ENCODE measurements at places on chromosomes 4 and X.

DNA sequence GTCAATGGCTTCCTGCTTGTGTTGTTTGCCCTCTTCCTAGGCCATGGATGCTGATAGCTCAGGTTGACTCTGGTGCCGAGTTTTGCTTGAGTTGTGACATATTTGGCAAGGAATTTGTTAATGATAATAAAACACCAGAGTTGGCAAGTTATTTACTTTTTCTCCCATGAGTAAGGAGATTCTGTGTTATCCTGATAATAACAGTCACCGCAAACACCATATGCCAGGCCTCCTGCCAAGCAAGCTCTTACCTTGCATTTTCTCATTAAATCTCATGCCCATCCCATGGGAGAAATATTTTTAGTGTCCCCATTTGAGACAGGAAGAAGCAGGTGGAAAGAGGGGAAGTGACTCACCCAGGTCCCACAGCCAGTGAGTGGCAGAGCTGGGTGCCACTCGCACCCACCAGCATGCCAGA, 67.4 kb upstream of the CLCN4 start:
- DNase-seq = no peak

GRCh38 chrX:124125471-124125870, 164.0 kb downstream of the STAG2 start:
- no peak for DNase-seq

GRCh38 chr4:7253341-7253700, 61.0 kb downstream of the SORCS2 start:
- no peak for DNase-seq

GRCh38 chr4:749698-750666, 44.4 kb downstream of the PCGF3 start:
- no peak for DNase-seq

GRCh38 chr4:1862055-1862911, 6.3 kb upstream of the LETM1 start:
- peak; percentile 29 for DNase-seq

GRCh38 chrX:21355831-21356230, 18.4 kb upstream of the CNKSR2 start:
- DNase-seq = no peak

- no peak for DNase-seq
These were observed 16.6 kb upstream of the UBE2D3 start for GRCh38 chr4:102843938-102844337.

DNA sequence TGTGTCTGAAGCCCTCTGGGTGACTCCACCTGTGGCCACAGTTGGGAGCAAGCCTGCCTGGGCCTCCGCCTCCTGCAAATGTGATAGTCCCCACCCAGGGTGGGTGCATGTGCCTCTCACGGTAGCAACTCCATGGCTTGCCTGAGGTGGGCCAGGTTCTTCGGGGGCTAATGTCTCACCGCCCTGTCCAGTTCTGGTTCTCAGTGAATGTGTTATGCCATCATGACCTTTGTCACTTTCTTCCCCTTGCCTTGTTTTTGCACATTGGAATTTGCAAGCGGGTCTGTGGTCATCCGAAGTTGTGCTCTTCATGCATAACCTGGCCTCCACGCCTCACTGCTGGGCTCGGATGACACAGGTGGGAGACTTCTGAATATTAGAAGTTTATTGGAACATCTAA, 39.7 kb downstream of the SHROOM2 start:
- no peak for DNase-seq

GRCh38 chrX:12672367-12673106, 118.7 kb upstream of the PRPS2 start:
- no peak for DNase-seq

GRCh38 chr4:25449270-25449669, 72.2 kb downstream of the ANAPC4 start:
- DNase-seq = no peak

- DNase-seq = no peak
These were observed 235.6 kb upstream of the JADE1 start for GRCh38 chr4:128573781-128574508.

DNA sequence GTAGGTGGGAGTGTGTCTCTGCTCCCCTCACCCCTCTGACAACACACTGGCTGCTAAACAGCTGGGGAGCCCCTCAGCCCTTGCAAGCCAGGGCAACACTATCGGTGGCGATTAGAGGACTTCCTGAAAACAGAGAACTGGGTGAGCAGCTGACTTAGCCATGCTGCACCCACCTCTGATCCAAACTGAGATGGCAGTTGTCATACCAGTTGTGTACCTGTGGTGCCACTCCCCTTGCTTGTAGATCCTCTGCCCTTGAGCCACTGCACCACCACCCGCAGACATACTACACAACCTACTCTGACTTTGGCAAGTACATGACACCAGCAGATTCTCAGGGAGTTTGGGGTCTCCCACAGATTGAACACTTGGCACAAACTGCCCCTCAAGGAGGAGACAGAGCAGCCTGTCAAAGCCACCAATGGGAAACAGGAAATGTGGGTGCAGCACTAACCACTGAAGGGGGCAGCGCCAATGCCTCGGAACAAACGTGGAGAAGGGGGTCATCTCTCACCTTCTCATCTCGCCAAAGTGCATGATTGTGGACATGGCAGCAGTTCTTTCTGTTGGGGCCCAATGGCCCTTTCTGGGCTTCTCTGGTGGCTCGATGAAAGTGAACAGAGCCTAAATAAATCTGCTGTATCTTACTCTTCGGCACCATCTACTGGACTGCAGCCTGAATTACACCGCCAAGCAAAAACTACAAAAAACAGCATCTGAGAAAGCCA, 119.8 kb downstream of the NEK1 start:
- peak; percentile 4 for DNase-seq

GRCh38 chrX:154775419-154776349, 13.0 kb downstream of the DKC1 start:
- DNase-seq = no peak

GRCh38 chrX:11787564-11787963, 29.5 kb downstream of the MSL3 start:
- peak; percentile 80 for DNase-seq

- DNase-seq = no peak
These were observed 8.1 kb upstream of the HPF1 start for GRCh38 chr4:169765835-169766234.

DNA sequence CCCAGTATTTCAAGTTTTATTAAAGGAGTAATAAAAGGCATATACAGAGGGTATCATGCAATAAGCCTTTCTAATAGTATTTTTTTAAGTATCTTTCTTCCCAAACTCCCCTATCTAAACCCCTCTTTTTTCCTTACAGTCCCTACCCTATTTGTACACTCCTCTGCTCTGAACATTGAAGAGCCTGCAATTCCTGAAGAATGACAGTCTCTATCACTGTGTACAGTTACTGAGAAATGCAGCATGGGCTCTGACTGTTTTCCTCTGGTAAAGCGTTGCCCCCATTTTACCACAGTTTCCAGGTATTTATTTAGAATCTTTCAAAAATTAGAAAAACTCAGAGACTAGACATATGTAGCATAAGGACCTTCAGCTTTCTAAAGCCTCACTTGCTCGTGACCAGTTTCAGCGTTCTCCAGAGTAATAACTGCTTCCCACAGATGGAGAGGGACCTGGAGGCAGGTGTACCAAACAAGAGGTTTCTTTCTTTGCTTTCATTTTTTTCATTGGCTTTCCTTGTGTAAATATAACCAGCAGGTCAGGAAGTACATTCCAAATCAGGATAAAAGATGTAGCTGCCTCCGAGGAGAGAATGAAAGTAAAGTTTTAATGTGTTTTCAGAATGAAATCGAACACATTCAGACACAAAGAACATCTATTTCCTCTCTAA, 230.8 kb downstream of the CFAP299 start:
- DNase-seq = no peak

DNA sequence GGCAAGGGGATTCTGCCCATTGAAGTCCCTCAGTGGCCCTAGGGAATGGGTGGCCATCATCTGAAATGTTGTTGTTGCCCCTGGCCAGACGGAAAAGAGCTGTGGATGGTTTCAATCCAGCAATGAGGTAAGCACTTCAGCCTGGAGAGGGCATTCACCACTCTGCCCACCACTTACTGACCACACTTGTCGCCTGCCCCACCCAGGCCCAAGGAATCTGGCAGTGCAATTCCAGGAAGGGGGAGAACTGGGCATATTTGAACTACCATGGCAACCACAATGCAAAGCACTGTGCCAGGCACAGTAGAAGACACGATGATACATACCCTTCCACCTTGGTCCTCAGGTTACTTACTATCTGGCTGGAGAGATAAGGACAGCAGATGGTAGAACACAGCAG, 161.6 kb downstream of the PDGFRA start:
- DNase-seq = no peak

- DNase-seq = no peak
These were observed 34.9 kb downstream of the GYG2 start for GRCh38 chrX:2863646-2864045.

GRCh38 chrX:65697915-65698796, 30.7 kb downstream of the MSN start:
- peak; percentile 88 for DNase-seq

GRCh38 chr4:139596684-139597279, 40.8 kb upstream of the SETD7 start:
- DNase-seq = no peak

DNA sequence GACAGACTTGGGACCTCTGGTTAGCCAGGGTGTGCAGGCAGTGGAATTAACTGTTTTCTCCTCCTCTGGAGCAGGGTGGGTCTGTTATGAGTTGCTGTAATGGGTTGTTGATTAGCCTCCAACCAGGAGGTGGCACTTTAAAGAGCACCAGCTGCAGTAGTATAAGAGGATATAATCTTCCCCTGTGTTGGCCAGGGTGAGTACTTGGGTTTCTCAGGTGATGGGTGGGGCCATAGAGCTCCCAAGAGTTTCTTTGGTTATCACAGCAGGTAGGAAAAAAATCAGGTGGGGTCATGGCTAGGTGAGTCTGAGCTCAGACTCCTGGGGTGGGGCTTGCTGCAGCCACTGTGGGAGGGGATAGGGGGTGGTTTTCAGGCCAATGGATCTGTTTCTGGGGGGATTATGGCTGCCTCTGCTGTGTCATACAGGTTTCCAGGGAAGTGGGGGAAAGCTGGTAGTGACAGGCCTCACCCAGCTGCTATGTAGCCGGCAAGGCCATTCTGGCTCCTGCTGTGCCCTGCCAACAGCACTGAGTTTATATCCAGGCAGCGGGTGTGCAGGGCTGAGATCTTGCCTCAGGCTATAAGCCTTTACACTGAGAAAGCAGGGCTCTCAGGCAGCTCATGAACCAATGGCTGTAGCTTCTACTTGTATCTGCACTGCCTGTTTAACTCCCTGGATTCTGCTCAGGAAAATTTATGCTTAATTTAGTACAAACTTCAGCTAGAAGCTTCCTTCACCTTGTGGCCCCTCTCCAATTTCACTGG, 70.1 kb downstream of the CCNG2 start:
- DNase-seq = no peak

- no peak for DNase-seq
These were observed 1067.7 kb downstream of the C4orf33 start for GRCh38 chr4:130163701-130164100.

- DNase-seq = no peak
These were observed 168.7 kb downstream of the NR3C2 start for GRCh38 chr4:148273501-148273986.

GRCh38 chrX:3094261-3094660, 53.0 kb downstream of the ARSF start:
- DNase-seq = no peak

GRCh38 chr4:120672076-120672475, 250.4 kb downstream of the PRDM5 start:
- no peak for DNase-seq

DNA sequence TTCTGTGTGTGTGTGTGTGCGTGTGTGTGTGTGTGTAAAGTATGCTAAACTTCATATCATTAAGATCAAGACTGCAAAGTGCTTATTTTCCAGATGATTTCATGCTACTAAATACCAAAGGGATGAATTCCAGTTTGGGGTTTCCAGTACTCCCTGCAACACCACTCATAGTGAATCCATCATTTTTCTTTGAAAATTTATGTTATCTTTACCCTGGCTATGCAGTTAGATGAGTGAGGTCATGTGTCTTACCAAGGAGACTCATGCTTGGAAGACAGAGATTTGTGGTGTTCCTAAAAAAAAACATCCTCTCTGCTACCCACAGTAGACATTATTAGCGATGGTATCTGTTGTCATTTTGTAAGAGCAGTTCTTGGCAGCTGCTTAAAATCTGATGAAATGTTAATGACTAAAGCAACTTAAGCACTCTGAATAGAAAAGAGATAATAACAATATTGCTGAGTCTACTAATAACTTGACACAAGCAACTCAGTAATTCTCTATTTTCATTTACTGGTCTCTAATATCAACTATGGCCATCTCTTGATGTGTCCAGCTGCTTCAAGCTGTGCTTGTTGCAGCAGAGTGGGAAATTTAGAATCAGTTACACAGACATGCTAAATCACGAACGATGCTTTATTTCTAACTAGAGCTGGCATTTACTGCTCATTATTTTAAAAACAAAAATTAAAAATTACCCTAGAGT, 1953.0 kb upstream of the IGFBP7 start:
- DNase-seq = no peak

DNA sequence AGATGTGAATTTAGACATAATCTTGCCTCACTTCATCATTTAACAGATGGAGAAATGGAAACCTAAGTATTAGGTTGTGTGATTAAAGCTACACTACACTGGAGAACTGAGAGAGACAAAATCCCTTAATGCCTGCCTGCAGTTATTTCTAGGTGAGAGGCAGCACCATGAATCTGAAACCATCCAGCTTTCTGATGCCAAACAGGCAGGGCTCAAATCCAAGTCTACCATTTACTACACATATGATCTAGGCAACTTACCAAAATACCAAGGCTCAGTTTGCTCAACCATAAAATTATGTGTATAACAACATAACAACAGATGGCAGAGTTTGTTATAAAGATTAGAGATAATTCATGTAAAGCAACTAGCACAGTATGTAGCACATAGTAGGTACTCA, 38.7 kb downstream of the GABRA4 start:
- no peak for DNase-seq

DNA sequence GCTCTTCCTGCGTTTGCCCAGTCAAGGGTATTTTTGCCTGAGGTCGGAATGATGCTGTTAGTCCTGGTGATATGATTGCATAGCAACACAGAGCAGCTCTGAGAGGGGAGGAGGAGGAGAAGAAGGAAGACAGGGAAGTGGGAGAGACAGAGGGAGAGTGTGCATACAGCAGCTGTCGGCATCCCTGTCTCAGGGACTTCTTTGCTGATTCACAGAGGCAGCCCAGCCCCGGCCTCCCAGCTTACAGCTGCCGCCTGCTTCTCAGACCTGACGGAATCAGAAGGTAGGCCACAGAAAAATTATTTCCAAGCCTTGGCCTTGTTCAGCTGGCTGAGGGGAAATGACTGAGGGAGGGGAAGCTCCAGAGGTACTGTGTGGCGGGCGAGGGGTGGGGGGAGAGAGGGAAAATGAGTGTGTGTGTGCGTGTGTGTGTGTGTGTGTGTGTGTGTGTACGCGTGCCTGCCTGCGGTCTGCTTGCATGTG, 319 bp downstream of the DRP2 start:
- peak; percentile 84 for DNase-seq

GRCh38 chrX:12138361-12139313, at the start of gene FRMPD4:
Gene FRMPD4 (plus strand): TSS chrX:12138473. CDS start chrX:12138972, 499 bp downstream.
- no peak for DNase-seq

DNA sequence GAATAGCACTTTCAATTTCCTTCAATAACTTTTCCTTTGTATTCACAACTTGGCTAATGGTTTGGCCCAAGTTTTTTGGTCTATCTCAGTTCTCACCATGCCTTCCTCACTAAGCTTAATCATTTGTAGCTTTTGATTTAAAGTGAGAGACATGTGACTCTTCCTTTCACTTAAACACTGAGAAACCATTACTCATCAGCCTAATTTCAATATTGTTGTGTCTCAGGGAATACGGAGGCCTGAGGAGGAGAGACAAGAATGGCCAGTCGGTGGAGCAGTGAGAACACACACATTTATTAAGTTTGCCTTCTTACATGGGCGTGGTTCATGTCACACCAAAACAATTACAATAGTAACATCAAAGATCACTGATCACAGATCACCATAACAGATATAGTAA, 56.7 kb downstream of the TSPAN5 start:
- DNase-seq = no peak
